ENCODE measurements at places on chromosomes 11 and 22.
A peak's percentile ranks its signal among the peaks of the same experiment; 100 is the strongest.

DNA sequence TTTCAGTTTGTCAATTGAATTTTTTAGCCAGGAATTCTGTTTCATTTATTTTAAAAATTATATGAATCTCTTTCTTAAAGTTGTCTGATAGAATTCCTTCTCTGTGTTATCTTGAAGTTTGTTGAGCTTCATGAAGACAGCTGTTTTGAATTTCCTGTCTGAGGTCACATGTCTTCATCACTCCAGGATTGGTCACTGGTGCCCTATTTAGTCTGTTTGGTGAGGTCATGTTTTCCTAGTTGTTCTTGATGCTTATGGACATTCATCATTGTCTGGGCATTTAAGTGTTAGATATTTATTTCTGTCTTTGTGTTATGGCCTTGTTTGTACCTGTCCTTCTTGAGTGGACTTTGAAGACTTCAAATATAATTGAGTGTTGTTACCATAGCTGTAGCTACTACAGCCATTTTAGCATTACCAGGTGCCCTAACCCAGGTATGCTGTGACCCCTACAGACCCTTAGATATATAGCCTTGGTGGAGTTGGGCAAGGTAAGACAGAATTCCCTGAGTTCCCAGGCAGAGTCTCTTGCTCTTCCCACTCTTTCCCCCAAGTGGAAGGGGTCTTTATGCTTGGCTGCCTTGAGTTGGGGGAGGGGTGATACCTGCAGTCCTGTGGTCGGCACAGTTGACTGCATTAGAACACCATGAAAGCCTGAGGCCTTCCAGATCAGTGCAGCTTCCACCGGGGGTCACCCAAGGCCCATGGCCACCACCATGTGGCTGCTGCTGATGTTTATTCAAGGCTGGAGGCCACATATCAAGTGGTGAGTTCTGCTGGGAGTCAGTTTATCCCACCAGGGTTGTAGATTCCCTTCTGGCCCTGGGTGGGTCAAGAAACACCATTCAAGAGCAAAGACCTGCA lies 229.6 kb downstream of the DYNC2H1 start:
- DNase-seq, result peak; percentile 67

- no peak for DNase-seq
These were observed 134.0 kb upstream of the SORL1-AS1 start for GRCh38 chr11:121586750-121587149.

DNA sequence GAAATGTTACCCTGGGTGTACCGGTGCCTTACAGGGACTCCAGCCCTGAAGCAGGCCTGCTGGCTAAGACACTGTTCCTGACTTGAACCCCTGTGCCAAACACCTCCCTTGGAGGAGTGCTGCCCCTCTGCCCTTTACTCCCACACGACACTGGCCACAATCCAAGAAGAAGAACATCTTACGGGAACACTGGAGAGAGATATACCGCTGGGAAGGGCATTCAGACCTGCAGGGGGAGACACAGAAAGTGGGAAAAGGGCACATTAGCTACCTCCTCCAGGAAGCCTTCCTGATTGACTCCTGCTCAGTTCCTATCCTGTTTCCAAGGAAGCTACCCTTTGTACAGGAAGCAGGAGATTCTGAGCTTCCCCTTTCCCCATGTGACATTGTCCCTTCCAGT lies 18.7 kb downstream of the TMPRSS13 start:
- no peak for DNase-seq

DNA sequence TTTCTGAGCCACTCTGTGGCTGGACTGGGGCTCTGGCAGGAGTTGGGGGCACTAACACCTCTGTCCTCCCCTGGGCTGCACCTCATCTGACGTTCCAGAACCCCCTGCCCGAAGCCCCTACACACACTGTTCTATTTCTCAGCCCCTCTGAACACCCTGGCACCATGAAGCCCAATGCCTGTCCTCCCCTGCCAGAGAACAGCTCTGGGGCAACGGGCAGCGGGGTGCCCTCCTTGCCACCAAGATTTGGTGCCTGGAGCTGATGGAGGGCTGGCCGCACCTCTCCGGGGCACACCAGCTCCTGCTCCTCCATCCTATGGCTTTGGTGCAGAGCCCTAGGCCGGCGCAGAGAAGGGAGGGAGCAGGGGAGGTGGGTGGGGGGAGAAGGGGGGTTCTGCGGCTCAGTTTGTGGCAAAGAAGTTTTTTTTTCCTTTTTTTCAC lies 16.3 kb downstream of the DUSP8 start:
- DNase-seq, result no peak

GRCh38 chr22:50739279-50739691 lies 1.3 kb downstream of the ACR start:
- DNase-seq, result no peak

DNA sequence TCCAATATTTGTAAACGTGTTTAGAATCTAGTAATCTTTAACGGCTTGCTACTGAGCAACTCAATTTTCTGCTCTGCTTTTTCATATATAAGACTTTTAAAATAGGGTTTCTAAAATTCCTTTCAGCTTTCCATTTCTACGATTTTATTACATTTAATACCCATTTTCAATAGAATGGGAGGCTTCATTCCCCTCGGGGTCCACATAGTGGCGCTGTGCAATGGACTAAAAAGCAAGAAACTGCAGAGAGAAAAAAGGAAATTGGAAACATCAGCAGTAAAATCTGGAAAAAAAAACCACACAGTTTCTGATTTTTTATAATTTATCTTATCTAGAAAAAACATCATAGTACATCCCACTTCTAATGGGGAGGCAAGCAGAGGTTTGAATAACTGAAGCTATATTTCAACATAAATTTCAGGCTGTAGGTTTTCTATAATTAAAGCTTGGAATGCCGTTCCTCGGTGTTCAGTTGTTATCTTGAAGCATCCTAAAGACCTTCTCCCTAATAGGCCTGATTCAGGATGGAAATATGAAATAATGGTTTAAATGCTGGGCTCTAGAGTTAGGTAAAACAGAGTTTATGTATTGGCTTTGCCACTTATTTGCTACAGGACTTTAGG lies 18.7 kb upstream of the JHY start:
- DNase-seq, result peak; percentile 64

DNA sequence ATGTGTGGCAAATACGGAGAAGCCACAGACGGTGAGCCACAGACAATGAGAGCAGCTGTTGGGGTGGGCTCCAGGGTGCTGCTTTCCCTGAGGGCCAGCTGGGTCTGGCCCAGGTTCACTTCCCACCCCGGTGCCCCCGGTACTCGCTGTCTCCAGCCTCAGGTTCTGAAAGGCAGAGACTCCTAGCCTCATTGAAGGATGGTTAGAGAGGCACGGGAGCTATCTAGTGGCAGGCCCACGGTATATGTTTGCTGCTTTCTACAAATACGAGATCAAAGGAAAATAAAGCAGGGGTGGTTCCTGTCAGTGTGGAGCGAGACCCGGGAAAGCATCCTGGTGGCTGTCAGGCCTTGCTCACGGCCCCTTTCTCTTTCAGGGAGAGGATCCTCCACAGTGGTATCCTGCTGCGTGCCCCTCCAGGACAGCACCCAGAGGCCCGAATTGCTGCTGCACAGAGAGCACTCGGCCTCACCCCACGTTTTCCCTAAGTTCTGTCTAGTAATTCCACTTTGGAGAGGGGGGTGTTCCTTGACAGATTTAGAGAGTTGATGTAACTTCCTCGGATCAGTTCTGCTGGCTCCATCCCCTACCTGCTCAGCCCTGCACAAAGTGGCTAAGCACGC lies 3.0 kb downstream of the TMEM80 start:
- no peak for DNase-seq

DNA sequence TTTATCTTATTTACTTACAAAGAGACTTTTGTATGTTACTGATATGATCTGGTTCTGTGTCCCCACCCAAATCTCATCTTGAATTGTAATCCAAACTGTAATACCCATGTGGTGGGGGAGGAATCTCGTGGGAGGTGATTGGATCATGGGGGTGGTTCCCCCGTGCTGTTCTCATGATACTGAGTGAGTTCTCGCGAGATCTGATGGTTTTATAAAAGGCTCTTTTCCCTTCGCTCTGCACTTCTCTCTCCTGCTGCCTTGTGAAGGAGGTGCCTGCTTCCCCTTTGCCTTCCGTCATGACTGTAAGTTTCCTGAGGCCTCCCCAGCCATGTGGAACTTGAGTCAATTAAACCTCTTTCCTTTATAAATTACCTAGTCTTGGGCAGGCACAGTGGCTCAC lies 42.4 kb upstream of the WNT7B start:
- DNase-seq, result no peak

- no peak for DNase-seq
These were observed 7.7 kb downstream of the UBASH3B start for GRCh38 chr11:122663056-122663740.

- DNase-seq, result no peak
These were observed 2.4 kb upstream of the TTC36 start for GRCh38 chr11:118524757-118525470.

DNA sequence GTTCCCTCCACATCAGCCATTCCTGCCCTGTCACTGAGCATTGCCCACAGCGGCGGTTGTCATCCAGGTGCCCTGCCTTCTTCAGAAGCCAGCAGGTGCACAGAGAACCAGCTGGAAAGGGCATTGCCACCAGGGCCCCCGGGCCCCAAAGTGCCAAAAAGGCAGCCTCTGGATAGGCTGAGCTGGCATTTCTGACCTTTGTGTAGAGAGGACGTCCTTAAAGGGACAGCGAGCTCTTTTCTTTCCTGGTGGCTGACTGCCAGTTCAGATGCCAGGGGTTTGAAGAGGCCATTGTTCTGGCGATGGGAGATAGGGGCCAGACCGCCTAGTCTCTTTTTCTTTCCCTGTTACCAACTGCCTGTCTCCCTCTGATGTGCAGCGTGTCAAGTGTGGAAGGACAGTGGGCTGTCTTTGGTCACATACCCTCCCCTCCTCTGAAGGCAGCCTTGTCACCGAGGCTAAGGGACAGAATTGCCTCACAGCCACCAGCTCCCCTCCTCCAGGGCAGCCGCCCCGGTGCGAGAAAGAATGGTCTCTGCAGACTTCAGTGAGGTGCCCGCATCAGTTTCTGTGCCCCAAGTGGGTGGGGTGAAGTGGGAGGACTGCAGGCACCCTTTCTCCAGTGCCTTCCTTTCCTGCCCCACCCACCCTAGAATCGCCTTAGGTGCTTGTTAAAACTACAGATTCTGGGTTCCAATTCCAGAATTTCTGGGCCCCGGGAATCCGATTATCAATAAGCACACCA lies 109.6 kb downstream of the SCN3B start:
- DNase-seq, result no peak

DNA sequence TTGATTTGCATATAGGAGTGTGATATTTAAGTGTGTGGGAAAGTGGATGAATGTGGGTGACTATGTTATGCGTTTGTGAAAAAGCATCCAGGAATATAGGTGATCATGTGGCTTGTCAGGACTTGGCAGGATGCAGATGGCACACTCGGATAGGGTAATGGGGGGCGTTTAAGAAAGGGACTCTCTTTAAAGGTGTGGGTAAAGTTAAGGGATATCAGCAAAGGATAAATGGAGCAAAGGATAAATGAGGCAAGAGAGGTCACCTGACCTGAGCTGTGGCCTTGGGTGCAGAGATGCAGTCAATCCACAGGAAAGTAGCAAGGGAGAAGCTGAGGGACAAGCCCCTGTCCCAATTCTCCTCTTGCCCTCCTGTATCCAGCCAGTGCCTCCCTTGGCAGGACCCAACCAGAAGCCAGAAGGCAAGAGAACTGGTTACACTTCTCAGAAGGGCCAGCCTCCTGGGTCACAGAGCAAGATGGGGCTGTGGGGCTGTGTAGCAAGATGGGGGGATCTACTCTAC lies 47.5 kb upstream of the GRAMD1B start:
- no peak for DNase-seq

DNA sequence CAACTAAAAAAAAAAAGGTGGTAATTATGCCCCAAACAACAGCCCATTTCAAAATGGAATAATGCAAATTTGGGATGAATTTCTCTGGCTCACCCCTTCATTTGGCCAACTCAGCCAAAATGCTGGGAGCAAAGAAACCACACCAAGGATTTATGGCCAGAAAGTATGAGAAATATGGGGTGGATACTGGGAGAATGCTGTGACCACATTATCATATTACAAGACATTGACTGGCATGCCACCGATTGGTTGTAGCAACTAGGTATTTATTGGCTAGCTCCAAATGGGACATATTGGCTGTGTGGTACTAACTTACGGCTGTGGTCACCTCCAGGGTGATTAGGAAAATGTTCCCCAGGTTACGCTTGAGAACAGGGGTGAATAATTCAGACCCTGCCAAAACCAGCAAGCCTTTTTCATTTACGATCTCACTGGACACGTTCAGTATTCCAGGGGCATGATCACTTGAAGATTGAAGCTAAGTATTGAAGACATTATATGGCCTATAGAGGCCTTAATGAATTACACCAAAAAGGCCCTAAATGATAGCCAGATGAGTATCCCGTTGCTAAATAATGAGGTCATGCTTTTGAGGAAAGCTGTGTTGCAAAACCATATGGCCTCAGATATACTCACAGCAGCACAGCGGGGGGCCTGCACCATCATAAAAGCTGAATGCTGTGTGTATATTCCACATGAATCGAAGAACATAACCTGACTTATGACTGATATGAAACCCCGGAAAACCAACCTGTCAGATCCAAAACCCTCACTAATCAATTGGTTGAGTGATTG lies 3.8 kb upstream of the FDX1 start:
- peak; percentile 94 for DNase-seq

Data from brain microvascular endothelial cell (primary cell).